ENCODE measurements at places on chromosomes 6 and 20. TPM values are rescaled to one million over a fixed set of nuclear protein-coding genes. Genes with fewer than 3 reads are reported as not detected.

TCEA2 gene
- total RNA-seq: 48.2 TPM

SMLR1 gene
- total RNA-seq: not detected

SLC13A3 gene
- total RNA-seq: 0.12 TPM

HLA-DQA2 gene
- 13.2 TPM for total RNA-seq

SPATS1 gene
- not detected for total RNA-seq

HLA-DOB gene
- total RNA-seq: 8.1 TPM

SPATA25 gene
- 0.49 TPM for total RNA-seq

PGC gene
- not detected for total RNA-seq

SLA2 gene
- 78.8 TPM for total RNA-seq

MTRF1L gene
- 20.5 TPM for total RNA-seq

DXO gene
- 20.8 TPM for total RNA-seq

VWA7 gene
- total RNA-seq: 6.0 TPM

PKHD1 gene
- total RNA-seq: not detected

GHRH gene
- not detected for total RNA-seq

SLC22A2 gene
- not detected for total RNA-seq

SAMD5 gene
- not detected for total RNA-seq

FAM184A gene
- total RNA-seq: 5.5 TPM

DPM1 gene
- total RNA-seq: 45.5 TPM

RIPOR3 gene
- not detected for total RNA-seq

CAP2 gene
- not detected for total RNA-seq

IL20RA gene
- not detected for total RNA-seq

MYLK4 gene
- 0.29 TPM for total RNA-seq

KCNK5 gene
- total RNA-seq: 12.0 TPM
